Immature natural killer cell (primary cell): ENCODE measurements at places on chromosomes 7 and 10.

- no peak for DNase-seq
These were observed 21.6 kb upstream of the WASL start for GRCh38 chr7:123770378-123770777.

- DNase-seq: no peak
These were observed 343.8 kb upstream of the ANKRD30A start for GRCh38 chr10:36781570-36781969.

DNA sequence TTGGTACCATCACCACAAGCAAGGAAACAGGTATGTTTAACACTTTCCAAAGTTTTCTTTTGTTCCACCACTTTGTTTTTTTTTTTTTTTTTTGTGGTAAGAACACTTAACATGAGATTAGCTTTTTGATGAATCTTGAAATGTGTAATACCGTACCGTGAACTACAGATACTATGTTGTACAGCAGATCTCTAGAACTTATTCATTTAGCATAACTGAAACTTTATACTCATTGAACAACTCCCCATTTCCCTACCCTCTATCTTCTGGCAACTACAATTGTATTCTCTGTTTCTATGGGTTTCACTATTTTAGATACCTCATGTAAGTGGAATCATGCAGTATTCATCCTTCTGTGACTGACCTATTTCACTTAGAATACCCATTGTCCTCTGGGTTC, 162.7 kb upstream of the ITGB1 start:
- DNase-seq: no peak

DNA sequence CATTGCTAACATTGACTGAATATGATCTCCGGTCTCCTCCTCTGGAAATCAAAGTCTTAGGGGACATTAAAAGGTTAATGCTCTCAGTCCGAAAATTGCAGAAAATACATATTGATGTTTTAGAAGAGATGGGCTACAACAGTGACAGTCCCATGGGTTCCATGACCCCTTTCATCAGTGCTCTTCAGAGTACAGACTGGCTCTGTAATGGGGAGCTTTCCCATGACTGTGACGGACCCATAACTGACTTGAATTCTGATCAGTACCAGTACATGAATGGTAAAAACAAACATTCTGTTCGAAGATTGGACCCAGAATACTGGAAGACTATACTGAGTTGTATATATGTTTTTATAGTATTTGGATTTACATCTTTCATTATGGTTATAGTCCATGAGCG, 39.2 kb downstream of the SAMD8 start:
- DNase-seq: no peak

DNA sequence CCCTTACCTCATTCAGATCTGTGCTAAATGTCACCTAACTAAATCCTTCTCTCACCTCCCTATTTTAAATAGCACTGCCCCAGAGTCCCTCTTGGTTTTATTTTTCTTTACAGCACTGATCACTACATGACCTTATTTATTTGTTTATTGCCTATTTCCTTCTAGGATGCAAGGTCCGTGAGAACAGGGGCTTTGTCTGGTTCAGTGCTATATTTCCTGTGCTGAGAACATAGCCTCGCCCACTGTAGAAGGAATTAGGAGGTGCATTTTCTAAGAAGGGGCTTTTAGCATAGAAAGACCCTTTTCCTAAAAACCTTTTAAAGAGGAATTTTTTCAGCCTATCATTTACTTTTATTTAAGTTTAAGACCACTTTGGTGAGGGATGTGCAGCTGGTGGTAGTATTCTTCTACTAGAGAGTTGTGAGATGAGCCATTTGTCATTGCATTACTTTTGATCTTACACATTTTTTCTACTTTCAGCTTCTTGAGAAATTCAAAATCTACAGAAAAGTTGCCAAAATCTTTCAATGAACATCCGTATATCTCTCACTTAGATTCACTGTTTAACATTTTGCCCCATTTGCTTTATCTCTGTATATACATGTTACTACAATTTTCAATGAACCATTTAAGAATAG, 13.5 kb upstream of the PCGF5 start:
- no peak for DNase-seq

- DNase-seq: no peak
These were observed 64.4 kb downstream of the FBXL13 start for GRCh38 chr7:103010211-103010610.

GRCh38 chr7:13241416-13241815, 554.0 kb downstream of the ARL4A start:
- DNase-seq: no peak

DNA sequence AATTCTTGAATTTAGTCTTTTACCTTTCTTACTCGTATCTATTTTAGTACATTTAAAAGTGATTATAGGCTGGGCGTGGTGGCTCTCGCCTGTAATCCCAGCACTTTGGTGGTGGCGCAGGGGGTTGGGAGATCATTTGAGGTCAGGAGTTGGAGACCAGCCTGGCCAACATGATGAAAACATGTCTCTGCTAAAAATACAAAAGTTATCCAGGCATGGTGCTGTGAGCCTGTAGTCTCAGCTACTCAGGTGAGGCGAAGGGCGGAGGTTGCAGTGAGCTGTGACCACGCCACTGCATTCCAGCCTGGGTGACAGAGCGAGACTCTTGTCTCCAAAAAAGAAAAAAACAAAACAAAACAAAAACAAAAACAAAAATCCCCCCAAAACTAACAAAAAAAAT, 12.2 kb downstream of the PRKCQ start:
- no peak for DNase-seq

GRCh38 chr10:132638130-132638515, 100.5 kb downstream of the INPP5A start:
- no peak for DNase-seq

DNA sequence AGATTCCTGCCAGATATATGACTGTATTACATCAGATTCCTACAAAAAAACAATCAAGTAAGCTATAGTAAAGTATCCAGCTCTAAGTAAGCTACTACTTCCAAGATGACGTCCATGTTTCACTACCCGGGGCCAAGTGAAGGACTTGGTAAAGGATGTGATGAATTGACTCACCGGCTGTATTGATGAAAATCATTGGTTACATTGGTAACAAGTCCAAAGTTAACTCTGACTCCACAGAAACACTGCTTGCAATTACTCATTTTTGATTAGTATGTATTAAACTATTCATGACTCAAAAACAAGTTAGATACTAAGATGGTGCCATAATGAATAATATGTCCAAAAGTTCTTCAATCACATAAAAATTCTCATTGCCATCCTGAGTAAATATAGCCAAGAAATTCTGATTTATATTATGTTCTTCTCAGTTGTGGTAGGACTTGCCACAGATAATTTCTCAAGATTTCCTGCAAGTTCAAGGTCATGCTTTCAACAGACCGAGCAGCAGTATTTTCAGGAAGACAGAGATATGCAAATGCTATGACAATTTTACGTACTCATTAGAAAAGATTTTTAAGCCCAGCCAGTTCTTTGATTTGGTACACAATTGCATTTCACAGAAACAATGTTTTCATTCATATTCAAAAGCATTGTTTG, 12.6 kb upstream of the DNAJC1 start:
- DNase-seq: no peak

- no peak for DNase-seq
These were observed 69.4 kb downstream of the AMZ1 start for GRCh38 chr7:2757361-2757903.

GRCh38 chr10:73997461-73997786, 492 bp upstream of the VCL start:
- DNase-seq: no peak

GRCh38 chr10:110774069-110775019, 97.4 kb upstream of the PDCD4 start:
- DNase-seq: no peak

- no peak for DNase-seq
These were observed 6.5 kb upstream of the OIT3 start for GRCh38 chr10:72887043-72887442.

GRCh38 chr7:18505870-18506460, 10.4 kb downstream of the HDAC9 start:
- no peak for DNase-seq

- no peak for DNase-seq
These were observed 663.0 kb upstream of the GRM3 start for GRCh38 chr7:85980740-85981139.

DNA sequence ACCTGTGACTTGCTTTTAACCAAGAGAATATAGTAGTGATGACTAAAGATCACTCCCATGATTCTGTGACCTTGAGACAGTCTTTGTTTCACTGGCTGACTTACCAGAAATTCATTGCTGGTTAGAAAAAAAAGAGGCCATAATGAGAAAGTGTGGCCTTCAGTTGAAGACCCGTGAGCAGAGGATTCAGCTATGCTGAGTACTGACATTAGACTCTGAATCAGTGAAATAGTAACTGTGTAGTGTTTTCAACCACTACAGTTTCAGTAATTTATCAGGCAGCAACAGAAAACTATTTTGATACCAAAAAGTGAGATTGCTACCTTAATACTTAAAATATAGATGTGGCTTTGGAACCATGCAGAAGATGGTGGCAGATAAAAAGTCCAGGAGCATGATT, 298.0 kb upstream of the KCND2 start:
- no peak for DNase-seq

GRCh38 chr7:96084881-96085553, 236.9 kb downstream of the SLC25A13 start:
- DNase-seq: no peak

GRCh38 chr10:11586170-11586569, 25.3 kb downstream of the USP6NL start:
- no peak for DNase-seq

DNA sequence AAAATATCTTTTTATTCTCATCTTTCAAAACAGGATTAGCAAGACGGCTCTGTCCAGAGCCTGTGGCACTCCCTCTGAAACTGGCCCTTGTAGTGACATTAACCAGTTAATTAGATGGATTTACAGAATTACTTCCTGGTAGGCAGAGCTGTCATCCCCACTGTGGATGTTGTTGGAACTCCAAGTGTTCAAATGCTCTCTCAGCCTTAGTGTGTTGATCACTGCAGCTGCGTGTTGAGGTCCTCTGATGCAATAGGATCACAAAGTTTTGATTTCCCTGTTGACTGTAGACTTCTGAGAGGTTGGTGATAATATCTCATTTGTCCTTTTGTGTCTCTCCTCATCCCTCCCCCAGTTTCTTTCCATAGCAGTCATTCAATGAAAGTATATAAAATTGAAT, 117.3 kb upstream of the CDK6 start:
- DNase-seq: no peak

- no peak for DNase-seq
These were observed 203.2 kb downstream of the DNAJB6 start for GRCh38 chr7:157540020-157540419.

DNA sequence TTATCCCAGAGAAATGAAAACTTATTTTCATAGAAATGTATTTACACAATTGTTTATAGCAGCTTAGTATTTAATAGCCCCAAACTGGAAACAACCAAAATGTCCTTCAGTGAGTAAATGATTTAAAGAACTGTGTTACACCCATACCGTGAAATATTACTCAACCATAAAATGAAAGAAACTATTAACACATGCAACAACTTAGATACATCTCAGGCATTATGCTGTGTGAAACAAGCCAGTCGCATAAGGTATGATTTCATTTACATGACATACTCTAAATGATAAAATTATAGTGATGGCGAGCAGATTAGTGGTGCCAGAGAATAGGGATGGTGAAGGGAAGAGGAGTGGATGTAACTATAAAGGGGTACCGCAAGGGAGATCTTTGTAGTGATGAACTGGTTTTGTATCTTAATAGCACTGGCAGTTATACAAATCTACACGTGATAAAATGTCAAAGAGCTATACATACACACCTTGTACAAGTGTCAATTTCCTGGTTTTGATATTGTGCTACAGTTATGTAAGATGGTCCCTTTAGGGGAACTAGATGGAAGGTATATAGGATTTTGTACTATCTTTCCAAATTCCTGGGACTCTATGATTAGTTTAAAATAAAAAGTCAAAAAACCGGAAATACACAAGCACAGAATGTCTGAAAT, 40.5 kb downstream of the MACC1 start:
- DNase-seq: no peak
